ENCODE measurements at places on chromosomes 16 and 17.
A peak's percentile ranks its signal among the peaks of the same experiment; 100 is the strongest.

GRCh38 chr16:24611310-24611709, 71.9 kb downstream of the RBBP6 start:
- H3K4me3 ChIP-seq: no peak overlapping the region
- H3K36me3 ChIP-seq: no peaks in the 10 kb centered on the region
- H3K27me3 ChIP-seq: peaks cover 33% of the 10 kb centered on the region
- peaks cover 14% of the 10 kb centered on the region for H3K4me1 ChIP-seq

DNA sequence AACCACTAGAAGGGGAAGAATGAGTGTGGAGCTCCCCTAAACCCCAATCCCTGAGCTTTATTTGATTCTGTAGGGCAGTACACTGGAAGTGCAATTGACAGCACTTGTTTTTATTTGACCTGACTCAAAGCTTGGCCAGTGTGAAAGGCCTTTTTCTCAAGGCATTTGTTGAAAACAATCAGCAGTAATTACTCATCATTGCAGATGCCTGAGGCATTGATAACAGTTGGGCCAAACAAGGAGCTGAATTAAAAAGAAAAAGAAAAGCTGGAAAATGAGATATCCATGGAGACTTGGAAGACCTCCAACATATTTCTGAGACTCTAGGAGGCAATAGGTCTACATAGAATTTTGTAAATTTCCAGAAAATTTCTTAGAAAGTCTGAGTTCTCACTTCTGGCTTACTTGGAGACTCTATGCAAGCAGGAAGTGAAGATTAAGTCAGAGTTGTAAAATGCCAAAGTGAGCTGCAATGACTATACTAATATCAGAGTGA, 200.8 kb upstream of the KCNJ16 start:
- no peak for DNase-seq
- H3K27me3 ChIP-seq: no peaks in the 10 kb centered on the region
- no peaks in the 10 kb centered on the region for H3K36me3 ChIP-seq
- H3K4me1 ChIP-seq: no peaks in the 10 kb centered on the region
- no peak overlapping the region for H3K27ac ChIP-seq

DNA sequence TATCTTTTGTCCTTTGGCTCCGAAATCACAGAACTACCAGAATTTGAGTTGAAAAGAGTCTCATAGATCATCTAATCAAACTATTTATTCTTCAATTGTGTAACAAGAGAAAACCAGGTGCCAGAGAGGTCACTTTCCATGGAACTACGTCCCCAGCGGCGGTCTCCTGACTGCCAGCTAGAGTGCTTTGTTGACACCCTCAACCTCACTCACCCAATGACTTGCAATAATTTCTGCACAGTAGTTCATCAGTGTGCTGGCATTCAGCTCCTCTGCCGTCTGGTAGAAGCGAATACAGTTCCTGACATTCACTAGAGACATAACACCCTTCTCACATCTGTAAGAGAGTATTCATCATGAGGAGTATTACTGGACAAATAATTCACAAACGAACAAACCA, 54.2 kb downstream of the ANKFY1 start:
- no peak overlapping the region for H3K4me3 ChIP-seq
- H3K27me3 ChIP-seq: no peaks in the 10 kb centered on the region
- peaks cover 22% of the 10 kb centered on the region for H3K4me1 ChIP-seq
- peaks cover 45% of the 10 kb centered on the region for H3K36me3 ChIP-seq

DNA sequence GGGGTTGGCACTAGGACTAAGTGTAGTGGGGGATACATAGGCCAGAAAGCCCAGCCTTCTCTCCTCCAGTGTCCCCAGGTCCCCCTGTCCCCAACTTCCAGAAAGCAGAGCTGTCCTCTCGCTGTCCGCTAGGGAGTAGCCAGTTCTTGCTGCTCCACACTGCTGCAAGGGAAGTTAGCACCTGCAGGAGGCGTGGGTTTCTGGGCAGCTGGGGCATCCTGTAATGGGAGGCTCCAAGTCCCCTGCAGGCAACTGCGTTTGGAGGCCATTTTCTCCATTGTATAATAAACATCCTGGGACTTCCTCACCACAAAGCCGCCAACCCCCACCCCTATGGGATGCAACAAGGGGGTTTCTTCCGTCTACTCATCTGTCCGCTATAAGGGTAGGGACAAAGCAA, 1.7 kb downstream of the RPRML start:
- H3K36me3 ChIP-seq: peaks cover 5% of the 10 kb centered on the region
- peaks cover 42% of the 10 kb centered on the region for H3K27me3 ChIP-seq

DNA sequence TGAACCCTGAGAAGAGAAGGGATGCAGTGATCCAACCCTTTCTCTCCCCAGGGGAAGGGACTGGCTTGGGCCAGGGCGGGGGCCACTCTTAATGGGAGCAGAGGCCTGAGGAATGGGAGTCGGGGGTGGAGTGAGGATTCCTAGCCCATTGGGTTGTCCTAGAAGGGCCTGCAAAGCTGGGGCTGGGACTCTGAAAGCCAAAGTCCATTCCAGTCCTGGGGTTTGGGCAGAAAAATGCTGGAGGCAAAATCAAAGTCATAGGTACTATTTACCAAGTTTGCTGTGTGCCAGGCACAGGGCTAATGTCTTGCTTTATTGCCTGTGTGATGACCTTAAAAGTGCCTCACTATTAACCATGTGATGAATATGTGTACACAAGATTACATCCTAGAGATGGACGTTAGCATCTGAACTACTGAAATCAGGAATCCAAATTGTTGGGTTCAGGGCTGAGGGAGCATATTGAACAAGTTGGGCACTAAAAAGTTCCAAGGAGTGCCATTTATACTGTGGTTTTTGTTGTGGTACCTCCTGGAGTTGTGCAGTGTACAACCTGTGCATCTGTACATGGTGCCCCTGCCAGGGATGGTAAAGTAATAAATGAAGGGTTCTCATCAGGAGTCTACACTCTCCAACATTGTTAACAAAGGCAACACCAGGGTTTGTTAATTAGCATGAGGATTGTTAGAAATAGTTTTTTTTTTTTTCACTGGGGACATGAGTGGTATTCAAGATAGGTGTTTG, 84.4 kb upstream of the NKD1 start:
- no peaks in the 10 kb centered on the region for H3K4me1 ChIP-seq
- H3K36me3 ChIP-seq: no peaks in the 10 kb centered on the region
- DNase-seq: no peak
- H3K27me3 ChIP-seq: peaks cover 22% of the 10 kb centered on the region

DNA sequence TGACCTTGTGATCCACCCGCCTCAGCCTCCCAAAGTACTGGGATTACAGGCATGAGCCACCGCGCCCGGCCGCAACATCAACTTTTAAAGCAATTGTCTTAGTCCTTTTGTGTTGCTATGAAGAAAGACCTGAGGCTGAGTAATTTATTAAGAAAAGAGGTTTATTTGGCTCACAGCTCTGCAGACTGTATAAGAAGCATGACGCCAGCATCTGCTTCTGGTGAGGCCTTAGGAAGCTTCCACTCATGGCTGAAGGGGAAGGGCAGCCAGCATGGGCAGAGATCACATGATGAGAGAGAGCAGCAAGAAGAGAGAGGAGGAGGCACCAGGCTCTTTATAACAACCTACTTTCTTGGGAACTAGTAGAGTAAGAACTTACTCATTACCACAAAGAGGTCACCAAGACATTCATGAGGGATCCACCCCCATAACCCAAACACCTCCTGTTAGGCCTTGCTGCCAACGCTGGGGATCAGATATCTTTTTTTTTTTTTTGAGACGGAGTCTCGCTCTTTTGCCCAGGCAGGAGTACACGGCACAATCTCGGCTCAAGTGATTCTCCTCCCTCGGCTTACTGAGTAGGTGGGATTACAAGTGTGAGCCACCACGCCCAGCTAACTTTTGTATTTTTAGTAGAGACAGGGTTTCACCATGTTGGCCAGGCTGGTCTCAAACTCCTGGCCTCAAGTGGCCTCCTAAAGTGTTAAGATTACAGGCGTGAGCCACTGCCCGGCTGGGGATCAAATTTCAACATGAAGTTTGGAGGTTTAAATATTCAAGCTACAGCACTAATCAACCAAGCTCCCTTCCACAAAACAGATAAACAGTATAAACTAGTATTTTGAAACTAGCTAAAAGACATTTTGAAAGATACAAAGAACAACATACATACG, 21.4 kb upstream of the GPT2 start:
- peaks cover 42% of the 10 kb centered on the region for H3K4me1 ChIP-seq
- peak overlapping the region; percentile 75 for H3K27ac ChIP-seq
- H3K4me3 ChIP-seq: peak overlapping the region; percentile 22
- H3K27me3 ChIP-seq: no peaks in the 10 kb centered on the region
- peaks cover 2% of the 10 kb centered on the region for H3K36me3 ChIP-seq

GRCh38 chr17:82486231-82487094, 27.9 kb downstream of the NARF start:
- no peak overlapping the region for H3K4me3 ChIP-seq
- H3K36me3 ChIP-seq: peaks cover 57% of the 10 kb centered on the region
- H3K27me3 ChIP-seq: no peaks in the 10 kb centered on the region
- peak overlapping the region; percentile 18 for H3K27ac ChIP-seq
- H3K4me1 ChIP-seq: peaks cover 21% of the 10 kb centered on the region

GRCh38 chr16:87635541-87636049, 33.3 kb downstream of the JPH3 start:
- no peak overlapping the region for H3K27ac ChIP-seq
- peak overlapping the region; percentile 49 for H3K4me3 ChIP-seq
- no peaks in the 10 kb centered on the region for H3K36me3 ChIP-seq
- peaks cover 15% of the 10 kb centered on the region for H3K27me3 ChIP-seq
- peak; percentile 24 for DNase-seq

DNA sequence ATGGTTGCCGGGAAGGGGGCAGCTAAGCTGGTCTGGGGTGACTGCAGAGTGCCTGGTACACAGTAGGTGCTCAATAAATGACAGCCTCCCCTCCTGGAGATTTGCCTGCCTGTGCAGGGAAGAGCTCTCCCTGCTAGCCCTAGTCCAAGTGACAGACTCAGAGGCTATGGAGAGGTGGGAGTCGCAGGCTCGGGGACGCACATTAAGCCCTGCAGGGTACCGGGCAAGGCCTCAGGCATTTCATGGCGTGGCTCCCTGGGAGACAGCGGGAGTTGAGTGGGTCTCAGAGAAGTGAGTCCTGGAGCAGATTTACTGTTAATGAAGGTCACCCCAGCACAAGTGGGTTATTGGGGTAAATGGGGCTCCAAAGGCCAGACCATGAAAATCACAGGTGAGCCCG, 132.2 kb upstream of the CDC42EP4 start:
- DNase-seq: no peak
- no peaks in the 10 kb centered on the region for H3K27me3 ChIP-seq
- H3K27ac ChIP-seq: no peak overlapping the region
- H3K36me3 ChIP-seq: no peaks in the 10 kb centered on the region
- H3K4me3 ChIP-seq: no peak overlapping the region

DNA sequence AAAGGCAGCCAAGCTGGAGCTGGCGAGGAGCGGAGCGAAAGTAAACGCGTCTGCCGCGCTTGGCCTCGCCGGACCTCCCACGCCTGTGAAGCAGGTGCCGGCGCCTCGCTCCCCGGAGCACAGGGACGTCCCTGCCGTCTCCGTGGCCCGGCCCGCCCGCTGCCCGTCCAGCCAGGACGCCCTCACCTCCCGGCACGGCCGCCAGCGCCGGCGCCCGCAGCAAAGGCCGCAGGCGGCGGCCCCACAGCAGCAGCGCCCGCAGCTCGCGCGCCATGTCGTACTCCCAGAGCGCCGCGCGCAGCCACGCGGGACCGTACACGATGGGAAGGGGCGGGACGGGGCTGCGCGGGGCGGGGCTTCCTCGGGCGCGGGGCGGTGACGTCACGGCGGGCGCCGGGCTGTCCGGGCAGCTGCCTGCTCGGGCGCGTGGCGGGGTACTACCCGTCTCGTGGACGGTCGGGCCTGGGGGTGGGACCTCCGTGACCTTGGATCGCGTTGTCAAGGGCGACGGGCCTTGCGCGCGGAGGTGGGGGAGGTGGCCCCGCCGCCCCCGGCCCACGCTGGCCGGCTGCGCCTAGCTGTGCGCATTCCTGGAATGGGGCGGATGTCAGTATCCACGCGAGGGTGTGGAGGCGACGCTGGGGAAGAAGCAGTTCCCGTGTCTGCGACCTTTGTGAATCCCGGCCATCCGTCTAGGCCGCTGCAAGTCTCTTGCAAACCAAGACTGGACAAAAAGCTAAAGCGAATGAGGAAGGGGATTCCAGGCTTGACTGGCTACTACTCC, at the start of gene TRAP1:
Gene TRAP1, minus strand, starts transcription at position 290 of the 784 bp plus-strand sequence. Its CDS starts 16 bp downstream, at position 274.
- H3K4me1 ChIP-seq: peaks cover 33% of the 10 kb centered on the region
- peak within 1 kb of the TSS; percentile 90 for H3K27ac ChIP-seq
- DNase-seq: peak; percentile 87
- H3K36me3 ChIP-seq: peaks cover 15% of the 10 kb centered on the region

GRCh38 chr16:48421741-48422140, 36.5 kb upstream of the SIAH1 start:
- DNase-seq: no peak
- no peaks in the 10 kb centered on the region for H3K36me3 ChIP-seq
- no peak overlapping the region for H3K27ac ChIP-seq
- no peaks in the 10 kb centered on the region for H3K4me1 ChIP-seq
- H3K27me3 ChIP-seq: peaks cover 3% of the 10 kb centered on the region

DNA sequence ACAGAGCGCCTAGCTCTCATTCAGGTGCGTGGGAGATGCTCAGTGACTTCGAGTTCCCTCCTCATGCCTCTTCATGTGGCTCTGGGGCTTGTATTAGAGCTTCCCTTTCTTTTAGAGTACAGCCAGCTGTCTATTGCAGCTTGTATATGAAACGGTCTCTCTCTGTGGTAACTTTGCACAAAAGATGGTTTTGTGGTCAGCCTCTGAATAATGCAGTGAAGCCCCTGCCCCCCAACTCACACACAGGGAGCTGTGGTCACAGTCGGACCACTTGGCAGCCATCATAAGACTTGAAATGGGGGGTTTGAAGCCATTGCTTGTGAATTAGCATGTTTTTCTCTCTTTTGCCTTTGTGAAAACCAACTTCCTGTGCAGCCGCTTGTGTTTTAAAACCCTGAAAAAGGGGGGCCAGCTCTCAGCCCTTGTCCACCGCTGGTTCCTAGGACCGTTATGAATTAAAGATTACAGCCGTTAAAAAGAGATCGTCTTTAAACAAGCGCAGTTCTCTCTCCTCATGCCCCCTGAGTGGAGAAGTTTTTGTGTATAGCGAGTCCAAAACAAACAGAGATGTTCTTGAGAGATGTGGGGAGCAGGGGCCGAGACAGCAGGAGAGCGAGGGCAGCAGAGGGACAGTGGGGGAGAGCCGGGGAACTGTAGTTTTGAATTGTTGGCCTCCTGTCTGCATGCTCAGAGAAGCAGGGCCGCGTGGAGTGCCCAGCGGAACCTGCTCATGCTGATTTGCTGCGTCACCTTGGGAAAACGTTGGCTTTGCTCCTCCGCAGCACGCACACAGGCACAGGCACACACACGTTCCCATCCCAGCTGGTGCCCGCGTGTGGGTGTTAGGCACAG, 199.0 kb downstream of the MSI2 start:
- peak; percentile 33 for DNase-seq
- H3K4me3 ChIP-seq: peak overlapping the region; percentile 55
- H3K4me1 ChIP-seq: peaks cover 83% of the 10 kb centered on the region
- no peaks in the 10 kb centered on the region for H3K27me3 ChIP-seq
- H3K27ac ChIP-seq: peak overlapping the region; percentile 91

GRCh38 chr17:15257258-15257788, 7.8 kb downstream of the PMP22 start:
- no peak overlapping the region for H3K27ac ChIP-seq
- H3K36me3 ChIP-seq: no peaks in the 10 kb centered on the region
- peaks cover 57% of the 10 kb centered on the region for H3K27me3 ChIP-seq
- peak; percentile 33 for DNase-seq

DNA sequence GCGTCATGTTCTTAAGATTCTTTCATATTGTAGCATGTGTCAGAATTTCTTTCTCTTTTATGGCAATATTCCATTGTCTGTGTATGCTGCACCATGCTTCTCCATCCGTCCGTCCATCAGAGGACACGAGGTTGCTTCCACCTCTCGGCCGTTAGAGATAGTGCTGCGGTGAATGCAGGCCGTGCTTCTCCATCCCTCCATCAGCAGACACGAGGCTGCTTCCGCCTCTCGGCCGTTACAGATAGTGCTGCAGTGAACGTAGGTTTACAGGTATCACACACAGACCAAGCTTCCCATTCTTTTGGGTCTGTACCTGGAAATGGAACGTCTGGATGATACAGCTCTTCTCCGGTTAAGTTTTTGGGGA, 113.5 kb downstream of the CMIP start:
- DNase-seq: no peak
- H3K36me3 ChIP-seq: peaks cover 2% of the 10 kb centered on the region
- no peak overlapping the region for H3K4me3 ChIP-seq
- peaks cover 17% of the 10 kb centered on the region for H3K4me1 ChIP-seq
- no peak overlapping the region for H3K27ac ChIP-seq
